Calu3 (cell line): ENCODE measurements at places on chromosomes 5 and 9. TPM values are rescaled to one million over a fixed set of nuclear protein-coding genes. Genes with fewer than 3 reads are reported as not detected.

DNA sequence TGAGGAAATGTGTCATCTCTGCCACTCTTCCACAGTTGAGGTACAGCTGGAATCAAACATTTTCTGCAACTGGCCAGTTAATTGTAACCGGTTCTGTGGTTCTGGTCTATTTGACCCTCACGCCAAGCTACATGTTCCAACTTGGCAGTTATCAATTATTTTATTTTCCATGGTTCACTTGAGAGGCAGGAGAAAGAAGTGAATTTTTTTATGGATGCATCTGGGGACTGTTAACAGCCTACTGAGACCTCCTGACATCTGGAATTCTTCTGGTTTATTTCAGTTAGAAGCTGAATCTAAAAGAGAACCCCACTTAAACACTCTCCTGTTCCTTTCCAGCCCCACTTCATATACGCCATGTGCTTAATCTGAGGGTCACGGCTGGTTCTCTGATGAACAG is 372.3 kb downstream of the DNAH5 start:
- no peak for DNase-seq

DNA sequence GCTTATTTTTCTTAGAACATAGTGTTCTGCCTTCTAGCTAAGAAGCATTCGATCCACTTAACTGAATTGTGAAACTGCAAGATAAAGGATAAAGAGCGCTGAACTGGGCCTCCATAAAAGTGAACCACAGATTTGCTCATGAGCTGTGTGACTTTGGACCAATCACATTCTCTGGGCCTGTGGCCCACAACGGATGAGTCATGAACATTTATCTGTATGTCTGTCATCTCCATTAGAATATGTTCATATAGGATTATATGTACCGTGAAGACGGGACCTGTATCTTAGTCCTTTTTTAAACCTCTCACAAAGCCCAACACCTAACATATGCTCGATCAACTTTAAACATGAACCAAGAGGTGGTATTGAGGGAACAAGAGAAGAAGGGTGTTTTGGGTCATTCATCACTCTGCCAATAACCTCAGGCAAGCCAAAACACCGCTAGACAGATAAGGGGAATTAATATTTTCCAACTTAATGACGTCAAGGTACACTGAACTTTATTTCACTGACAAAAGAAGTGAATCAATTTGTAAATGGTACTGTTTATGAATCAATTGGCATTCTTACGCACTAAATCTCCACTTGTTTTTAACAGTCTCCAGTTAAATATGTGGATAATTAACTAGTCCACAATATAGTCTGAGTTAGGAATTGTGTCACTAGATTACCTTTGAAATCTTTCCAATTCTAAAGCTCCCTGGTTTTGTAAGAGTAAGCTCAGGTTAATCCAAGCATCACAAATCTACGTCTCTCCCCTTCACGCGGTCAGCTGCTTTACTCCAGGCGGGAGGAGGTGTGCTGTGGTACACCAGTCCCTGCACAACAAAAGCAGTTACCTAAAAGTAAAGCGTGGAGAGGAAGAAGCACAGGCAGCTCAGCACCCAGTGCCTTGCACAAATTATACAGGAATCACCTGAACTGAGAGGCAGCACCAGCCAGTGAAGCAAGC is 1.6 kb downstream of the TMEM245 start:
- peak; percentile 13 for DNase-seq

GRCh38 chr9:21770871-21771560 is 31.4 kb upstream of the MTAP start:
- DNase-seq: no peak

TAF11L5 gene
- total RNA-seq: not detected in 2 replicates

SLC6A19 gene
- not detected in 2 replicates for total RNA-seq

- no peak for DNase-seq
Measured at GRCh38 chr9:87696641-87697040, 29.3 kb upstream of the CTSL start.

DNA sequence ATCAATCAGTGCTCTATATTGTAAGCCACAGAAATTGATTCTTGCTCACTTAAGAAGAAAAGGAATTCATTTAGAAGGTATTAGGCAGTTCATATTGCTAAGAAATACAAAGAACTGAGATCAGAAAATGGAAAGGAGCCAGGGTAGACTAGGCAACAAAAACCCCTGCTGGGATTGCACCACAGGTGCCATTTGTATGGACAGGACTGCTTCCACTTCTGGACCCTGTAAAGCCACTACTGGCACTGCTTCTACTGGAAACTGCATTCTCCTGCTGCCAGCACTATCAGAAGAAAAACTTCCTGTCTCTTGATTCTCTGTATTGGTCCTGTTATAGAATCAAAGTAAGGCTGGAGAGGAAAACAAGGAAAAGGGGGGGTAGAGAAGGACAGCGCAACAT is 45.9 kb downstream of the CERT1 start:
- no peak for DNase-seq

FGF1 gene
- not detected in 2 replicates for total RNA-seq

DNA sequence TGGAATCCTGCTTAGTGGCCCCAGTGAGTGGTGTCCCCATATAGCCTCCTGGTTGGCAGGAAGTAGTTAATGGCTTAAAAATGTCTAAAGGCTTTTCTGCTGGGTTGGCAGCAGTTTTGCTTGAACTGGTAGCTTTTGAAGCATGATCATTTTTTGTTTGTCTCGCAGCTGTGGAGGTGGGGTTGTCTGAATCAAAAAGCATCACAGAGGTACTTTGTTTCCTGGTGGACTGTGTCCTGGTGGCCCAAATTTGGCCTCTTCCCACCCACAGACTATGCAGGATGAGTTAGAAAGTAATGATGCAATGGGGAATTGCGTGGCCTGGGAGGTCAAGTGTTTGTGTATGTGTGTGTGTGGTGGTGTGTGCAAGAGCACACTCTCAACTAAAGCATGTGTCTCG is 322.7 kb downstream of the ARHGEF28 start:
- no peak for DNase-seq

DNA sequence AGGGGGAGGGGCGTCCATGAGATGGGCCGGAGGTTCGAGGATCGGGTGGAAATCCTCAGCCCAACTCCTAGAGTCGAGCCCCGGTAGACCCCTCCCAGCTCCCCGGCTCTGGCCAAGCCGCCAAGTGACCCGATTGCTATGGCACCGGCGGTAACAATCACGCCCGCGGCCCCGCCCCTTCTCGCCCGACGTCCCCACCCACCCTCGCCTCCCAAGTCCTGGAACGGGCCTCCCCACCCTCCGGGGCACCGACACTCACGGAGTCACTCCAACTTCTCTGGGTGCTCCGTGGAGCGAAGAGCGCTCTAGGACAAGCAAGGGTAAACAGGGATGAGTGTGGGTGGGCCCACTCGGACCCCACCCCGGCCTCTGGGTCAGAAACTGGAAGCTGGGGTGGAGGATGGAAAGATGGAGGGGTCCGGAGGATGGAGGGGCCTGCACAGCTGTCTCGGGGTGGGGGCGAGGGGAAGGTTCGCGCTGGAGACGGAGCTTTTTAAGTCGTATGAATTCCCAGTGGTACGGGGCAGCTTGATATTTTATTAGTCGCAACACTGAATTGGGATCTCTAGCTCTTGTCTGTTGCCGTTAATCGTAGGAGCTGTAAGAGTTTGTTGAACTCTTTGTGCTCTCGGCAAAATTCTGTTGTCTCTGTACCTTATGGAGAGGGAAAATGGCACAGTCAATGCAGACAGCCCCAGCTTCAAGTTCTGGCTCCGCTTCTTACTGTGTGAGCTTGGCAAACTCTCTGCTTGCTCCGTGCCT is at the start of gene SPACA9:
TSS of gene SPACA9 (plus strand) at position 204 of the 762 bp plus-strand sequence. CDS start 5,050 bp downstream, outside the sequence.
- DNase-seq: peak; percentile 57

DNA sequence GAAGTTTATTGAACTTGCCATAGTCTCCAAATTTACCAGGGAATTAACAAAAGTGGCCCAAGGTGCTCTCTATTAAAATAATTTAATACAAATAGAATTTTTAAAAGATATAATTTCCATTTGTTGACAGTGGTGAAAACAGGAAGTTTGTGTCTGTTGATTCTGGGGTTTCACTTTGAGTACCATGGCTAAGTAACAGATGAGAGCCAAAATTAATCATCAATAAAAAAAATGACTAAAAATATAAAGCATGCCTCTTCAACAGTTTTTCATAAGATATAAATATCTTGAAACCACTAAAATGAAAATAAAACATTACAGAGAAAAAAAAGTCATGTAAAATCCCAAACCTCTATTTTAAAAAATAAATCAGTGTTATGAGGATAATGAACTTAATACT is 49.8 kb downstream of the SGCD start:
- DNase-seq: no peak

CFAP157 gene
- 0.87 and 1.0 TPM in 2 replicates for total RNA-seq

DNA sequence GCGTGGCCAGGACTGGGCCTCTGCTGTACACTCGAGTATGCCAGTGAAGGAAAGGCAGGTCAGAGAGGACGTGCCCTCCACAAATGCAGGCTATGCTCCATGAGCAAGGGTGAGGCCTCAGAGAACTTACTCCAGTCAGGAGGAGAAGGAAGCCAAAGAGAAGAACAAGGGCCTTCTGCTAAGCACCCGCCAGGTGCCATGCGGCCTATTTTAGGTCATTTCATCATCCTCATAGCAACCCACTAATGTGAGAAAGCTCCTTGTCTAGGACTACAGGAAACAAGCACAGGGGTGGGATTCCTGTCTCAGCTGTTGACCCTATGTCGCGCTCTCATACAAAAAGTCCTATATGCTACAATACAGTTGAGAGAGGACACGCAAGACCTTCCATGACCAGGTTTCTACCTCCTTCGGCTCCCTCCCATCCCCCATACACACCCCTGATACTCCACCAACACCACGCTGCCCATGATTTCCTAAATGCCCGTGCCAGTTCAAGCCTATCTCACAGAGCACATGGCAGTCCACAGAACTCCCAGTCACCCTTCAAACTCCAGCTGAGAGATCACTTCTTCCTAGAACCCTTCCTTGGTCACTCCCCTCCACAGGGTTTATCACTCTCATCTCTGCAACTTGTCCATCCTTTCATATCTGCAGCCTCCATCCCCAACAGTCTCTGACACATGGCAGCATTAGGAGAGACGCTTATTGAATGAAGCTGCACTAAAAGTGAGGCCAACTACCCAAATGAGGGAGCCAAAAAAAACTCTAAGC is 26.8 kb downstream of the PSMB7 start:
- no peak for DNase-seq

LCN10 gene
- 0.33 and 1.9 TPM in 2 replicates for total RNA-seq

ITK gene
- not detected in 2 replicates for total RNA-seq

GRCh38 chr9:131447148-131447547 is 53.3 kb downstream of the PRRC2B start:
- DNase-seq: no peak

- DNase-seq: no peak
Measured at GRCh38 chr9:38372762-38373619, 19.5 kb upstream of the ALDH1B1 start.

DNLZ gene
- 22.5 and 26.4 TPM in 2 replicates for total RNA-seq

GRCh38 chr9:3848445-3849114 is 322.8 kb upstream of the RFX3 start:
- peak; percentile 46 for DNase-seq

DNA sequence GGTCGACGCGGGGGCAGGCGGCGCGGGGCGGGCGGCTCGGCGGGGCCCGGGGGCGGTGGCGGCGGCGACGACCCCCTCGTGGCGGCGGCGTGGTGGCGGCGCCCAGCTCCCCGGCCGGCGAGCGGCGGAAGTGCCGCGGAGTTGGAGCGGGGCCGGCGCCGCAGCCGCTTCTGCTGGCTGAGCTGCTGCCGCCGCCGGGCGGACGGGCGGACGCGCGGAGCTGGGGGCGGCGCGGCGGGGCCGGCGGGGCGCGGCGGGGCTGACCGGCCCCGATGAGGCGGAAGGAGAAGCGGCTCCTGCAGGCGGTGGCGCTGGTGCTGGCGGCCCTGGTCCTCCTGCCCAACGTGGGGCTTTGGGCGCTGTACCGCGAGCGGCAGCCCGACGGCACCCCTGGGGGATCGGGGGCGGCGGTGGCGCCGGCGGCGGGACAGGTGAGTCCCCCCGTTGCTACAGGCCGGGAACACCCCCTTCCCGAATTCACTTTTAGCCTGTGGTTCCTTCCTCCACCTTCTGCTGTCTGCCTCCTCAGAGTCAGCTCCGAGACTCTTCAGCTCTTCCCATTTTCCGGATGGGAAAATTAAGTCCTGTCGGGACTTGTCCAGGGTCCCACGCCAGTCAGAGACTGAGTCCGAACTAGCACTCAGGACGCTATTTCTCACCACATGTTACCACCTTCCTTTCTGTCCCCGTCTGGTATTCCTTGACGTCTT is at the start of gene GALNT10:
TSS of gene GALNT10 (plus strand) at position 139 of the 710 bp plus-strand sequence. CDS start at position 273, 134 bp downstream.
- peak; percentile 79 for DNase-seq

EIF4E1B gene
- not detected in 2 replicates for total RNA-seq

TMEM174 gene
- not detected in 2 replicates for total RNA-seq

DNA sequence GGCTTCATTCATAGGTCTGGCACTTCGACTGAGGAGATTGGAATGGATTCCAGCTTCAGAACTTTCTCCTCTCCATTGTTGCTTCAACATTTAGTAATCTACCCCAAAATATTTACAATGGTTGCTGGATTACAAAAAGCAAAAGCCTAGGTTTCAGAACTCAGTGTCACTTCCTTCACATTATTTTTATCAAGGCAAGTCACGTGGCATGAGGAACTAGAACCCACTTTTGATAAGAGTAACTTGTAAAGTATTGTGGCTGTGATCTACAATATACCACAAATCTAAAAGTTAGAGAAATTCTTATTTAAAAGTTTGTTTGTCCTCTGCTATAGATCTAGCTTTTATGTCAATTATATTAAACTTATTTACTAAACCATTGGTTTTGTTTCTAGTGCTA is 39.7 kb upstream of the ANKDD1B start:
- DNase-seq: no peak

- no peak for DNase-seq
Measured at GRCh38 chr5:157590478-157590877, 14.9 kb upstream of the ADAM19 start.

GRCh38 chr9:92944921-92945320 is 2.4 kb upstream of the FGD3 start:
- no peak for DNase-seq

GRCh38 chr5:139383275-139383992 is at the start of gene SLC23A1:
SLC23A1 (minus strand) TSS chr5:139383297; CDS start chr5:139383253, 44 bp downstream.
- DNase-seq: peak; percentile 75

- no peak for DNase-seq
Measured at GRCh38 chr5:11590475-11590874, 313.8 kb downstream of the CTNND2 start.

DNA sequence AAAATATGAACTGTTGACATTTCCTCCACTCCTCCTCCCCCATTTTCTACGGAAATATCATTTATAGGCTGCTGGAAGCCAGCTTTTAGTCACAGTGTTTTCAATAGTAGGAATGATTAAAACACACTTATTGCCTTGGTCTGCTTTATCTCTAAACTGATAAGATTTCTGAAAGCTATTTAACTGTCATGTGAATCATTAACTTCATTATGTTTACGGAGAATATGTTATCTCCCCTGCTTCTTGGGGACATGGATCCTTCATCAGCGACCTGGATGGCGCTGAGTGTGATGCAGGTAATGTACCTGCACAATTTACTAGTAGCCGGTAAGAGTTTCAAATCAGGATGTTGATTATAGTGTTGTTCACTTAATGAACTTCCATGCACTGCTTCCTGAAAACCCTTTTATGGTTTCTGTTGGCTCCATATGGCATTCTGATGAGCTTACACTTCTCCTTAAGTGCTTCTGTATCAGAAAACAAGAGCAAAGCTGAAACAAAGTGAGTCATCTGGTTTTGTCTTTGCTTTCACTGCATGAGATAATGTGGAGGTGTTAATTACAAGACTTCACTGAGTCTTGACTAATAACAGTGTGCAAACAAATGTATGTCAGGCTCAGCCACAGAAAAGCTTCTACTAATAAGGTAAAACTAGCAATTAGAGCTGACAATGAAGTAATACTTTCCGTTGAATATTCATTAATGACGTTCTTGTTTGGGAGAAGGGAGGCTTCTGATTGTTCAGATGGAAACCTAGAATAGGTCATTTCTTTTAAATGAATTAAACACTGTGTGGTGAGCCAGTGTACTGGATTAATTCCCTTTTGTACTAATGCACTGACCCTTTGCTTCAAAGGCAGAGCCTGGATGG is 162.4 kb upstream of the ZNF608 start:
- no peak for DNase-seq

ERCC8 gene
- 17.2 and 19.7 TPM in 2 replicates for total RNA-seq
